ENCODE measurements at places on chromosomes 11 and 22.
A peak's percentile ranks its signal among the peaks of the same experiment; 100 is the strongest.

- no peak for DNase-seq
Observed at GRCh38 chr11:66410191-66410590, 10.6 kb upstream of the NPAS4 start.

- DNase-seq = no peak
Observed at GRCh38 chr11:33103836-33104235, 57.4 kb downstream of the CSTF3 start.

GRCh38 chr11:131038597-131038996, 122.3 kb upstream of the SNX19 start:
- DNase-seq = no peak

- no peak for DNase-seq
Observed at GRCh38 chr11:934527-934926, 8.9 kb downstream of the AP2A2 start.

DNA sequence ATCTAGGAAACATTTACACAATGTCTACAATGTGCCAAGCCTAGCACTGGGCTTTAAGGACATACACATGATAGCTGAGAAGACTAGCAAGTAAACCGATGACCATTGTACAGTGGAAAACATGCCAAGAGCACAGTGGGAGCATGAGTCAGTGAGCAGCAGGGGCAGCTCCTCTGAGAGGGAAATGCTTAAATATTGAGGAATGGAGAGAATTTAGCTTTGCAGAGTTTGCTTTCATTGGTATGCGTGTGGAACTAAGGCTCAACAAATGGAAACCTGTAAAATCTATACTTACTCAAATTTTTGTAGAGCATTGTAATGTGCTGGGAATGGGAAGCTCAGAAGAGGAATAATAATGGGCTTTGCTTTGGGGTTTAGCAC, 282.3 kb downstream of the ST3GAL4 start:
- no peak for DNase-seq

- no peak for DNase-seq
Observed at GRCh38 chr11:134712228-134713145, 300.4 kb upstream of the B3GAT1 start.

GRCh38 chr11:12180257-12181205, 70.1 kb downstream of the MICAL2 start:
- DNase-seq = no peak

GRCh38 chr11:130462101-130462885, 13.8 kb downstream of the ADAMTS15 start:
- DNase-seq = no peak

GRCh38 chr11:118151431-118151830, 1.2 kb downstream of the SCN4B start:
- no peak for DNase-seq

- no peak for DNase-seq
Observed at GRCh38 chr22:50011447-50012210, 936 bp downstream of the IL17REL start.

GRCh38 chr11:13143486-13144297, 133.9 kb upstream of the BMAL1 start:
- no peak for DNase-seq

DNA sequence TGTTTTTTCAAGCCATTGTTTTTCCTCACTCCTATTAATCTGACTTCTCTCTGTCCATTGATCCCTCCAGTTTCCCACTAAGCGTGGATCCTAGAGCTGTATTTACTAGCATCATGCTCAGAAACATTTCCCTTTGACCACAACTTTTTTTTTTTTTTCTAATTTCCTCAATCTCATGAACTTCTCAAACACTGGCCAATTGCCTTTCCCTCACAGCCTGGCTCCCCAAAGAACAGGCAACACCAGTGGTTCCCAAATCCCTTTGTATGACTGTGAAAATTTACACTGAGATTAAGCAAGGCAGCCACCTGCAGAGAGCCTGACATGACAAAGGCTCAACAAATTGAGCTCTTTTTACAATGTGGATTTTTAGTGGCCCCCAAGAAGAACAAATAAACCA, 1.4 kb upstream of the TPP1 start:
- no peak for DNase-seq

- DNase-seq = no peak
Observed at GRCh38 chr11:7907121-7907520, 23.9 kb downstream of the OR10A6 start.

GRCh38 chr11:2204361-2205213, 33.0 kb upstream of the TH start:
- DNase-seq = no peak

GRCh38 chr11:61075891-61076290, 26.4 kb upstream of the CD5 start:
- DNase-seq = no peak

DNA sequence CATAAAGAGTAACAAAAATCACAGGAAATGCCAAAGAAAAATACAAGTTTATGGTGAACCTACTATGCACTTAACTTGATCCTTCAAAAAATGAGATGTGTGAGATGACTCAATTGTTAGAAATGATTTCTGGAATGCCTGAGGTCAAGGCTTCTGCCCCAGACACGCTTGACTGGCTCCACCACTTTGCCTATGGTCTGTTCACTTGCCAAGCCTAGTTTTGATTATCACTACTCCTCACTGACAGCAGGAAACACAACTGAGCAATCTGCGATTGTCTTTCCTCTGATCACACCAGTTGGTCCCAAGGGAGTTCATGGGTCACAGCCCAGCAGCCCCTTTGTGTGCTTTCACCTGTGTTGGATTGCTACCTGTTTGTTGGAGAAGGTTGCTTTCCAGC, 20.6 kb upstream of the PRDM10 start:
- no peak for DNase-seq

DNA sequence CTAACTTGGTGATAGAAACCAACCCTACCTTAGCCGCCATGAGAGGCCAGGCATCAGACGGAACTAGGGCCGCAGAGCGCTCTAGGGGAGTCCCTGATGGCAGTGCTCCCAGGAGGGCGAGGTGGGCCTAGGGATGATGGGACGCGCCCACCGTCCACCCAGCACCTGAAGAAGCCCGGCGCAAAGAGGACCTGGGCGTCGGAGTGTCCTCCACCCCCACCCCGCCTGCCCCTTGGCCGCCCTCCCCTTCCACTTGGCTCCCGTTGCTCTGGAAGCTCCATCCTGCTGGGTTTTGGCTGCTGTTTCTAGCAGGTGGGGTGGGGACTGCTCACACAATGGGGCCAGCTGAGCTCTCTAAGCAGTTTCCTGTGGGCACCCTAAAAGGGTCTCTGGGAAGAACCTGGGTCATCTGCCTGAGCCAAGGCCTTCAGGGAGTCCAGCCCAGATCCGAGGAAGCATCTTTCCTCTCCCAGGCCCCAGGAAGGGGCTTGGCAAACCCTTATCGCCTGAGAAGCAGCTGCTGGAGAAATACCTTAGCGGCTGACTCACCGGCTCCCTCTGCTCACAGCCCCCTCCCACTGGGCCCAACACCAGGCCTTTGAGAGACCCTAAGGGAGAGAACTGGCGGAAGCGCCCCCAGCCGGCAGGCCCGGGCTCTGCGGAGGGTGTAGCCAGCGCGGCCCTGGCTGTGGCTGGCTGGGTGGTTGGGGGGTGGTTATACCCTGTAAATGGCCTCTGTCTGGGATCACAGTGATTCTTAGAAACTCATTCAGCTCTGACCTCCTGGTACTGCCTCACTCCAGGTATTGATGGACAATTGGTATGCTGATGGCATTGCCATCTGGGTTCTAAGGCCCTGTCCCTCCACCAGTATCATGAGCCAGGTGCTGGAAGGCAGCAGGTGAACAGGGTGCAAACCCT, 19.3 kb downstream of the CREB3L1 start:
- no peak for DNase-seq

- DNase-seq = peak; percentile 47
Observed at GRCh38 chr11:133947321-133947756, 9.4 kb downstream of the IGSF9B start.

- no peak for DNase-seq
Observed at GRCh38 chr11:125663910-125664309, 16.7 kb downstream of the ACRV1 start.

DNA sequence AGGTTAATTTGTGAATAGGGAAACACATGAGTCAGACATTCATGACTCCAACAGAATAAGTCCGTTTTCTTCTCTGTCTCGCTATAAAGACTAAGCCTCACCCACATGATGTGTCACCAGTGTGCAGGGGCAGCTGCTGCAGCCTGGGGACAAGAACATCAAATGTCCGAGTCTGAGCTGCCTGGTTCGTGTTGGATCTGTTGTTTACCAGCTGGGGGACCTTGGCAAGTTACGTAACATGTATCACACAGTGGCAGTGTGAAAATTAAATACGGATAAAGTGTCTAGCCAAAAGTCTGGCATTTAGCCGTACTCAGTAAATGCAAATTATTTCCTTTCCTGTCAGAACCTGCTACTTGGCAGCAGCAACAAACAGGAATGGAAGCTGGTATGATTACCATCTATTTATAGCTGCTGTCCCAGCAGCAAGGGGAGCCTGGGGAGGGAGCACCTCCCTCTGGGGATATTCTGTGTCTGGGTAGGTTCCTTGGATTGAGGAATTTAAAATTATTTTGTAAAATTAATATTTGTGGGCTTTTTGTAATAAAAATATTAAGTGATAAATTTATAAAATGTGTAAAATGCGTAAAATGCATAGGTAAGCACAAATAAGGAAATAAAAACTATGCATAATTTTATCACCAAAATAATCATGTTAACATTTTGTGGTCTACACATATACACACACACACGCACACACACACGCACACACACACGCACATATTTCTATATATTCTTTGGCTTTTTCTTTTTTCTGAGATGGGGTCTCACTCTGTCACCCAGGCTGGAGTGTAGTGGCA, 1.3 kb upstream of the CLDN25 start:
- no peak for DNase-seq

- DNase-seq = no peak
Observed at GRCh38 chr11:358129-358800, 11.0 kb upstream of the B4GALNT4 start.

GRCh38 chr11:116504541-116505297, 268.1 kb downstream of the BUD13 start:
- DNase-seq = no peak

DNA sequence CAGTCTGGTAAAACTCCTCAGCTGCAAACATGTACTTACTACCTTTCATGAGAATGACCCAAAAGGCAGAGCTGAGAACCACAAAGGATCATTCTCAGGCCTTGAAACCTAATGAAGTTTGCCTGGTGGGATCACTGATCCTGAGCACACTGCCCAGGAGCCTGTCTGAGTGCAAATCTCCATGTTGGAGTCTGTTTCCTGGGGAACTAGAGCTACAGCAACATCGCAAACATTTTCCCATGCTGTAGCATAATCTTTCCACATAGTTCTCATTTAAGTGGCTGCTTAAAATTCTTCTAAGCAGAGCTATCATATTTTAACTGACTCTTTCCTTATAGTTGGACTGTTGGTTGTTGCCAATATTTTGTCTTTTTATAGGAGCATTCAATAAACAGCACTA, 58.5 kb downstream of the GUCY1A2 start:
- DNase-seq = no peak

- DNase-seq = no peak
Observed at GRCh38 chr22:29481265-29482000, 1.4 kb downstream of the NEFH start.

- no peak for DNase-seq
Observed at GRCh38 chr11:79095424-79095823, 345.4 kb downstream of the TENM4 start.

DNA sequence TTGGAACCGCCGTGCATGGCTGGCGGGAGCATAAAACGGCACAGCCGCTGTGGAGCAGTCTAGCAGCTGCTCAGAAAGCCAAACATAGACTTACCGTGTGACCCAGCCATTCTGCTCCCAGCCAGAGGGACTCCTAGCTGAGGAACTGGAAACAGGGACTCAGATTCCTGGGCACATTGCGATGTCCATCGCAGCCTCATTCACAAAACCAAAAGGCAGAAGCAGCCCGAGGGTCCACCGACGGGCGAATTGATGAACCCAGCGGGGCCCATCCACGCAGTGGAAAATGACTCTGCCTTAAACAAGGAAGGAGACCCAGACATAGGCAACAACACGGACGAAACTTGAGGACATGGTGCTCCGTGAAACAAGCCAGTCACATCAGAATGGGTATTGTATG, 5.7 kb upstream of the MUC5B start:
- DNase-seq = no peak

- peak; percentile 40 for DNase-seq
Observed at GRCh38 chr22:41198027-41198580, 7.0 kb upstream of the L3MBTL2 start.

DNA sequence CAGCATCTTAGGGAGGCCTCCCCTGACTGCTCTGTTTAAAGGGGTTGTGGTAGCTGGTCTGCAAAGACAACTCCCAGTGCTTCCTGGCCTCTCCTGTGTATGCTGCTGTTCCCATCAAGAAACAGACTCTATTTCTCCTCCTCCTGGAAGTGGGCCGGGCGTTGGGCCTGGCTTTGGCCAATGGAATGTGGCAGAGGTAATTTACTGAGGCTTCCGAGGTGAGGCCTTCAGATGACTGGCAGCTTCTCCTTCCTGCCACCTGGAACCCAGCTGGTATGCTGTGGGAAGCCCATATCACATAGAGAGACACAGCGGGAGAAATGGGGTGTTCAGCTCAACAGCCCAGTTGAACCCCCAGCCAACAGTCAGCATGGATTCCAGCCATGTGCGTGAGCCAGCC, 25.1 kb upstream of the EIF3D start:
- DNase-seq = no peak

DNA sequence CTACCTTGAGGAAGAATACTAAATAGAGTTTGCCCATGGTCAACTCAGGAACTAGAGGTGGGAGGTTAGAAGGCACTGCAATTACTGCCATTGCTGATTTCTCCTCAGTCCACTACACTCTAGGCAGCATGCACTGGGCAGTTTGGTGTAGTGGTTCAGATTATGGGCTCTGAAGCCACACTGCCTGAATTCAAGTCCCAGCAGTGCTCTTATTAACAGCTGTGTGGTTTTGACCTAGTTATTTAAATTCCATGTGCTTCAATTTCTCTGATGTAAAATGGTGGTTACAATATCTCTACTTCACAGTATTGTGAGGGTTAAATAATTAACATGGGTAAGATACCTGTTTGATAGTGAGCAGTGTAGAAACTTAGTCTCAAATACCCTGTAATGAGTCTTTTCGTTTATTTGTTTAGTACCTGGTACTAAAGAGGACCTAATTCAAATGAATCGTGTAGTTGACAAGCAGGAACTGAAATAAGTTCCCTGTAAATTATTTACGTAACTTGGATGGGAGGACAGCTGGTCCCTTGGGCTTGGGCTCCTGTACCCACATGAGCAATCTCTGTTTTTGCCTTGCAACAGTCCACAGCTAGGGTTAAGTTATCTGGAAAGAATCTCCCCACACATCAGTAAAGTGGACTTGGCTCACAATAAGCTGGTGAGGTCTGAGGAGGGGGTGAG, 17.8 kb downstream of the PRR5L start:
- no peak for DNase-seq

DNA sequence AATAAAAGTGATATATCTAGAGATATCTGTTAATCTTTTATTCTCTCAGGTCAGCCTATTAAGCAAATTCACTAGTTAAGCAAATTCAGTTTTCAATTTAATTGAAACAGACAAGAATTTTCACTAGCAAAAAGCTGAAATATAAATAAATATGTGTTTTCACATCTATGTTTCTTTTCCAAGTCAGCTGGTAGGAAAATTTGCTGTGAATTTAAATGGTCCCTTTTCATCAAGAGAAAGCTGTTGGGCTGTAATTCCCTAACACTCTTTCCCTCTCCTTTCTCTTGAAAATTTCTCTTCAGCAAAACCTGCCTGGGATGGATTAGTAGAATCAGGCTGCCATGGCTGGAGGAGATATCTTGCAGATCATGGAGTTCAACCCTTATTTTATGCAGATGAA, 46.9 kb upstream of the BARX2 start:
- DNase-seq = no peak
